ENCODE measurements at places on chromosomes 4 and X.

DNA sequence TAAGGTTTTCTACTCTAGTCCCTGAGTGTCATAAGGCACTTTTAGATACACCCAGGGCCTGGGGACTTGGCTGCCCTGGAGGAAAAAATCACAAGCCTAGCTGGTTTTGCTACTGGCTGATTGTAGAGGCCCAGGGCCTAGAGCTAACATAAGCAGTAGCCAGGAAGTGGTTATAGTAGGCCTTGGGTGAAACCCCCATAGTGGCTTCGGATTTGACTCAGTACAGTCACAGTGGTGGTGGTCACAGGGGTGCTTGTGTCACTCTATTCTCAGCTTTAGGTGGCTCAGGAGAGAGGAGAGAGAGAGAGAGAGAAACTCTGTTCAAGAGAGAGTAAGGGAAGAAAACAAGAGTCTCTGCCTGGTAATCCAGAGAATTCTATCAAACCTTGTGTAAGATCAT lies 194.5 kb upstream of the EDA2R start:
- peak; percentile 70 for DNase-seq

GRCh38 chr4:88411491-88412096 lies 32.9 kb downstream of the HERC6 start:
- DNase-seq = peak; percentile 9

- DNase-seq = no peak
Observed at GRCh38 chr4:65789805-65790204, 119.5 kb upstream of the EPHA5 start.

DNA sequence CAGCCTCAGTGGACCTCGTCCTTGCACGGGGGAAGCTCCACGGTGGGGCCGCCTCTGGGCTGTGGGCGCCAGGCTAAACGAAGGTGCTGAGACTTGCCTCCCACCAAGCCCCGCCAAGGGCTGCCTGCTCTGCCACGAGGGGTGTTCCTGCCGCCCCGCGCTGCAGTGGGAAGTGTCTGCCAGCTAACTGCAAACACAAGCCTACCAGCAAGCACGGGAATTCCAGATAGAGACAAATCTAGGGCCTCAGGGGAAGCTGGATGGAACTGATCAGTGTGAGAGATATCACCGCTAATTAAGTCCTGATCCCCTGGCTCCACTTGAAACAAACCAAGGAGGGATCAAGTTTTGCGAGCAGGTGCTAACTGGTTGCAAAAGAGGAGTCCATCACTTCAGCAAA lies 181.6 kb upstream of the LEF1 start:
- no peak for DNase-seq

- no peak for DNase-seq
Observed at GRCh38 chrX:55005256-55005655, 5.1 kb downstream of the APEX2 start.

- peak; percentile 38 for DNase-seq
Observed at GRCh38 chr4:74675673-74676279, 118.5 kb downstream of the BTC start.

GRCh38 chrX:103773445-103773844 lies 3.2 kb upstream of the PLP1 start:
- DNase-seq = no peak

DNA sequence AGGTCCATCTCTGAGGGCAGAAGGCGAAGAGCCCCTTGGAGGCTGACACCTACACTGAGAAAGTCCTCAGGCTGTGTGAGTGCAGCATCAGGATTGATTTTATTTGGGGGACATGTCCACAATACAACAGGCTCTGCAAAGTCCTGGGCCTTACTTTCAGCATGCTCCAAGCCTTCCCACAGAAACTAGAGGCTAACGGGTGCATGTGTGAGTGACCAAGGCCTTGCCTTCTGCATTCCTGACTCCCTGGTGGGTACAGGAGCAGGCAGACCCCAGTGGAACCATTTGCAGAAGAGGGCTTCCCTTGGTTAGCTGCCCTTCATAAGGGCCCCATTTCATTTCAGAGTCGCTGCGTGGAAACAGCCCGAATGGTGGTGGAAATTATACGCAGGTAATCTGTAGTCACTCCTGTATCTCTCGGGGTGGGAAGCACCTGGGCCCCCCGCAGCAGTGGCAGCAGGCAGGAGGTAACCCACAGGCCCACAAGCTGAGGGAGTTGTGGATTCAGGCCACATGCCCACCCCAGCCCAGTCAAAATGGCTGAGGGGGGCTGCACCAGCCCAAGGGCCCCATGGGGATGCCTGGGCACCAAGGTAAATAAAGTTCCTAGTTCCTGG lies 37.7 kb downstream of the NSG1 start:
- DNase-seq = no peak

DNA sequence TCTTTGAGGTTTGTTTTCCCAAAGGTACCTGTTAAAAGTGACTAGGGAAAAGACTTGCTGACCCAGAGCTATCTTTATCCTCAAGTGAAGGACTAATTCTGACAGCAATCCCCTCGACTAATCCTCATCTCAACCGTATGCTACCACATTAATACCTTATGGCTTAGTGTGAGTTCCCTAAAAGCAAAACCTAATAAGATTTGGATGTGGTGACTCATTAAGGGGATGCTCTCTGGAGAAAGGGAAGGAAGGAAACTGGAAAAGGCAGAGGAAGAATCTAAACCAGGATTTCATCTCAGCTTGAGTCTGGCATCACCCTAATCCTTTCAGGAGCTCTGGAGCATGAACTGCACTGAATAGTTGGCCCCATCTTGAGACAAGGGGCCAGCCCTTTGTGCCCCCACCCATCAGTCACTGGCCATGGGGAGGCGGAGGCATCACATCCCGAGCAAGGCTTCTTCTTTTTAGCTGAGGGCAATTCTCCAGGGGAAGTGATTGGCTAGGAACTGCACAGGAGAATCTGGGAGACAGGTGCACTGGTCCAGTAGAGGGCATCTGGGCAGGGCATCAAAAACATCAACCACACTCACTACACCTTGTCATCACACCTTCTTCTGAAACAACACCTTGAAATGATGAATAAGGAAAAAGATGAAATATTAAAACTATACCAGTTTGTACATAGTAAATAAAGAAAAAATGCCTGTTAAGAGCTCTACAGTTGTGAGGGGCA lies 6.9 kb upstream of the BBS7 start:
- DNase-seq = no peak

DNA sequence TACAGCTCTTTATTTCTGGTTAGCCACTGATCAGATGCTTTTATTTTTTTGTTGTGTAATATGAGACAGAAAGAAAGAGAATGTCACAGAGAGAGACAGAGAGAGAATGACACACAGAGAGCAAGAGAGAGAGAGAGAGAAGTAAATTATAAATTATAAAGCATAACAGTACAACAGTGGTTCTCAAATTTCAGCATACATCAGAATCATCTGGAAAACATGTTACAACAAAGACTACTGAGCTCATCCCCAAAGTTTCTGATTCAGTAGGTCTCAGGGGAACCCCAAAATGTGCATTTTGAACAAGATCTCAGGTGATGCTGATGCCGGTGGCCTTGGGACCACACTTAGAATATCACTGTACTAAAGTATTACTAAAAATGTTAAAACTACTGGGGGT lies 245.8 kb upstream of the DIAPH2 start:
- no peak for DNase-seq

DNA sequence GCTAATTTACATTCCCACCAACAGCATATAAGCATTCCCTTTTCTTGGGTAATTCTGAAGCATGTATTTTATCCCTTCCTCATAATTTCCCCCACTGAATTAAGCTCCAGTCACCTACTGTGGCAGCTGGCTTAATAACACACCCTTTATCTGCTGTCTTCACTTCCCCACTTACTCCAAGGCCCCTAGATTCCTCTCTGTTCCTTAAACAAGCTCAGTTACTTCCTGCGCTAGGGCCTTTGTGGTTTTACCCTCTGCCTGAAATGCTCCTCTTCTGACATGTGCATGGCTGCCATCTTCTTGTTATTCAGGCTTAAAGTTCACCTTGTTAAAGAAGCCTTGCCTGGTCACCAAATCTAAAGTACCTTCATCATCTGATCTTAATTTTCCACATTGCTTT lies 47.2 kb upstream of the RPS6KA3 start:
- no peak for DNase-seq

GRCh38 chr4:105092356-105092755 lies 54.3 kb upstream of the TET2 start:
- no peak for DNase-seq

GRCh38 chrX:24480400-24480865 lies 15.3 kb downstream of the PDK3 start:
- peak; percentile 47 for DNase-seq

DNA sequence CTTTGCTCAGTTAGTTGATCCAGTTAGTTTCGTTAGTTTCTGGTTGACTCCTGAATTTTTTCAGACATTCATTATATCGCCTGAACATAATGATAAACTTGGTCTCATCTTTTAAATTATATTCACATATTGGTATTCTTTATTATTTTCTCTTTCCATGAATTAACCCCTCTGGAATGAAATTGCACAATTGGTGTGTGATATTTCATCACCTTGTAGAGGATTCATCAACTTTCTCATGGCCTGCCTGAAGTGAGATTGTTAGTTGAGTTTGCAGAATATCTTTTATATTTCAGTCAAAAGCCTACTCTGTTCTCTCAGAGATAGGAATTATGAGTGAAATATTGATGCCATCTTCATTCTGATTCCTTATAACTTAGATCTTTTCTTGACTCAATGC lies 1160.6 kb upstream of the AGA start:
- no peak for DNase-seq

DNA sequence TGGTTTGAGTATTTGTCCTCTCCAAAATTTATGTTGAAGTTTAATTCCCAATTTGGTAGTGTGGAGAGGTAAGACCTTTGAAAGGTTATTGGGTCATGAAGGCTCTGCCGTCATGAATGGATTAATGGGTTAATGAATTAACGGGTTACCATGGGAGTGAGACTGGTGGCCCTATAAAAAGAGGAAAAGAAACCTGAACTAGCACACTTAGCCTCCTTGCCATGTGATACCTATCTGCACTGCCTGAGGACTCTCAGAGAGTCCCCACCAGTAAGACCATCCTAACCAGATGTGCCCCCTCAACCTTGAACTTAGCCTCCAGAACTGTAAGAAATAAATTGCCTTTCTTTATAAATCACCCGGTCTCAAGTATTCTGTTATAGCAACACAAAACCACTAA lies 39.3 kb downstream of the PAGE1 start:
- DNase-seq = no peak

DNA sequence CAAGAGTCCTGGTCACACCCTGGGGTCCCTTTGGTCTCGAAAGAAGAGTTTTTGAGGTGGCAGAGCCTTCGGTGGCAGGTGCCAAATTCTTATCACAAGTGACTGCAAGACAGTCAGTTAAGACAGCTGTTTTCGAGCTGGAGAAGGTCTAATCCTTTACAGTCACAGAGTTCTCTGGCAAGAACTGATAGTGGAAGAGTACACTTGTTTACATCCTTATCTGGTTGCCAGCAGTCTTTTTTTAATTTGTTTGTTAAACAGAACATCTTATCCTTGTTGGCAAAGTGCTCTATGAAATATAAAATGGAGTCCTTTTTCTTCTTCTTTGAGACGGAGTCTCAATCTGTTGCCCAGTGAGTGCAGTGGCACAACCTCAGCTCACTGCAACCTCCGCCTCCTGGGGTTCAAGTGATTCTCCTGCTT lies 50.4 kb upstream of the ELOVL6 start:
- DNase-seq = no peak

DNA sequence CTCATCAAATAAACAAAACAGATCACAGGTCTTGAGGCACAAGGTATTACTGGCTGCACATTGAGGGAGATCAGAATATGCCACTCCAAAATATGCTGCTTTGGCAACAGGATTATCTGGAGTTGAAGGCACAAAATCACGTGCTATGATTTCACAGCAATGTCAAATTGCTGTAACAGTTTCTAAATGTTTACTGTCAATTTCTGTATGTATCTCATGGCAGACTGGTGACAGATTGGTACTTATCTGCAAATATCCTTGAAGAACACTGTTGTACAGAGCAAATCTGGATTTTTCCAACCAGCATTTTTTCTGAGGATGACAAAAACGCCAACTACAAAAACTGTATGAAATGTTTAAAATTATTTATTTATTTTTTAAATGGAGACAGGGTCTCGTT lies 26.7 kb downstream of the GPR82 start:
- DNase-seq = no peak

- DNase-seq = no peak
Observed at GRCh38 chr4:126241634-126242033, 926.9 kb downstream of the FAT4 start.

- DNase-seq = no peak
Observed at GRCh38 chr4:23484689-23485088, 405.2 kb downstream of the PPARGC1A start.

DNA sequence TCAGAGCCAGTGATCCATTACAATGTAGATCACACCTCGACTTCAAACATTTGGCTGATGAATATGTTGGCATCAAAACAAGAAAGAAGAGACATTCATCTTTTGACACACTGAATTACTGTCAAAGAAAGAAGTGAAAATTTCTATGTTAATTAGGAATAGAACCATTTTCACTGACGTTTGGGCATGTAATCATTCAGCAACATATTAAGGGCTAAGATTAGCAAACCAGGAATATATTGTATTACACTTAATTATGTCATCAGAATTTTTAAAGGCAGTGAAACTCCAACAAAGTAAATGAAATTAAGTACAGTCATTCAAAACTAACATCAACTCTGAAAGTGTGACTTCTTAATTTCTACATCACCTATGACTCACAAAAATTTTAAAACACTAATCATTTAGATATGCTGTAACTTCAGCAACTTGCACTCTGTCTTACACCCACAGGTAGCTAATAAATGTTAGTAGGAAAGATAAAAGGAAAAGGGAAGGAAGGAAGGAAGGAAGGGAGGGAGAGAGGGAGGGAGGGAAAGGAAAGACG lies 1.4 kb upstream of the SMR3A start:
- DNase-seq = no peak

- no peak for DNase-seq
Observed at GRCh38 chr4:82802911-82803310, 4.3 kb upstream of the SCD5 start.

GRCh38 chr4:117676153-117676552 lies 358.1 kb upstream of the NDST3 start:
- DNase-seq = no peak

GRCh38 chr4:149719357-149719756 lies 96.3 kb downstream of the IQCM start:
- no peak for DNase-seq

DNA sequence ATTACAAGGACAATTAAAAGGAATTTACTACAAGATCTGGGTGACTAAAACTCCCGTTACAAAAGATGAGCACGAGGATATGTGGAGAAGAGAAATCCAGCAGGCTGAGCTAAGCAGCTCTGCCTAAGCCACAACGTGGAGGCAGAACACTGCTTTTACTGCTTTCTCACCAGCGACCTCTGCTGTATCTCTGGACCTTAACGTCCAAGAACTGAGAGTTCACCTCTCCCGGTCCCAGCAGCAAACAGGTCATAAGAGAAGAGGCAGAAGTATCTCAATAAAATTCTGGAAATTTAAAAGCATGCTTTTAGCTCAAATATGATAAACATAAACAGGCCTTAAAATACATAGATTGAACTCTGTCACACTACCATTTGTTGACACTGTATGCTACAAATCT lies 81.0 kb downstream of the ADGRA3 start:
- no peak for DNase-seq

GRCh38 chr4:161827013-161827412 lies 336.8 kb downstream of the FSTL5 start:
- no peak for DNase-seq
